Erythroblast (primary cell): ENCODE measurements at places on chromosomes 13 and 19.

DNA sequence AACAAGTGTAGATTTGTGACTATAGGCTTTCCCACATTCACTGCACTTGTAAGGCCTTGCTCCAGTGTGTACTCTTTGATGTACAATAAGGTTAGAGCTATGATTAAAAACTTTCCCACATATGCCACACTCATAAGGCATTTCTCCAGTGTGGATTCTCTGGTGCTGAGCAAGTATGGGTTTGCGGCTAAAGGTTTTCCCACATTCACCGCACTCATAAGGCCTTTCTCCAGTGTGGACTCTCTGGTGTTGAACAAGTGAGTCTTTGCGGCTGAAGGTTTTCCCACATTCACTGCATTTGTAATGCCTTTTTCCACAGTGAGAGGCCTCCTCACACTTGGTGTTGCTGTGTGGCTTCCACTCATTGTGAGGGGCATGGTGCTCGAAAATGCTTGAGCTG lies 3.7 kb downstream of the ZNF772 start:
- DNase-seq, result peak; percentile 33

- no peak for DNase-seq
Measured at GRCh38 chr13:97000295-97000925, 6.1 kb upstream of the OXGR1 start.

DNA sequence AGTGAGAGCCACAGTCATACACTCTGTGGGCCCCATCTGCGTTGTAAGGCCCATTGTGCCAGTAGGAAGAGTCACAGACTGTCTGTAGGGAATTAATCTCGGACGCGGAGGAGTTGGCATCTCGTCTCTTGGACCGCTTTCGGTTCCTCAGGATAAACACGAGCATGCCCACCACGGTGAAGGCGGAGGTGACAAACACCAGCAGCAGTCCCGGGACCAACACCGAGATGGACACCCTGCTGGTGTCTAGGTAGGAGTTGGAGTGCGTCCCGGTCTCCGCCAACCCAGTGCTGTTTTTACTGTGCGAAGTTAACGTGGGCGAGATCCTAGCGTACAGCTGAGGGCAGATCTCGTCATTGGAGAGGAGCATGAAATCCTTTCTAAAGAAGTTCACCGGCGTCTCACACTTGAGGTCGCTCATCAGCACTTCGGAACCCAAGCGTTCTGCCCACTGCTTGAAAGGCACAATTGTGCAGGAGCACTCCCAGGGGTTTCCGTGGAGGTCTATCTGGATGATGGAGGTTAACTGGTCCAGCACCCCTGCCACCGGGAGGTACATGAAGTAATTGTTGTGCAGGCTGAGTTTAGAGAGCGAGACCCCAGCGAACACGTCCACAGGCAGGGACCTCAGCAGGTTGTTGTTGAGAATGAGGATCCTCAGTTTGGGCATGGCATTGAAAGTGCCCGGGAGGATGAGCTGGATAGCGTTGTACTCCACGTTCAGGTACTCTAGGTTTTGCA lies 2.7 kb downstream of the SLITRK1 start:
- no peak for DNase-seq

DNA sequence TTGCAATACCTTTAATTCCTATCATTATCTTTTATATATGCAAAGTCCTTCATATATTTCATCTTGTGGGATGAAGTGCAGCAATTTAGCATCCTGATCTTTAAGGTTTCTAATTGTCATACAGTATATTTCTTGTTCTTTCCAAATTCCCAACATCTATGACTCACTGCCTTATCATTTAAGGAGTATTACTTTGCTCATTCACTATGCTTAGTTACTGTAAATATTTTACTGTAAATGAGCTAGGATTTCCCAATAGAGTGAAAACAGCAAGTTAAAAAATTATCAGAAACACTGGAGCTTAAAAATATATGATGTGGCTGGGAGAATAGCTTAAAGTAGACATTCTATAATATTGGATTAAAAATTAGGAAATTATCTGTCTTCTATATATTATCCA lies 69.9 kb downstream of the SLITRK6 start:
- no peak for DNase-seq

DNA sequence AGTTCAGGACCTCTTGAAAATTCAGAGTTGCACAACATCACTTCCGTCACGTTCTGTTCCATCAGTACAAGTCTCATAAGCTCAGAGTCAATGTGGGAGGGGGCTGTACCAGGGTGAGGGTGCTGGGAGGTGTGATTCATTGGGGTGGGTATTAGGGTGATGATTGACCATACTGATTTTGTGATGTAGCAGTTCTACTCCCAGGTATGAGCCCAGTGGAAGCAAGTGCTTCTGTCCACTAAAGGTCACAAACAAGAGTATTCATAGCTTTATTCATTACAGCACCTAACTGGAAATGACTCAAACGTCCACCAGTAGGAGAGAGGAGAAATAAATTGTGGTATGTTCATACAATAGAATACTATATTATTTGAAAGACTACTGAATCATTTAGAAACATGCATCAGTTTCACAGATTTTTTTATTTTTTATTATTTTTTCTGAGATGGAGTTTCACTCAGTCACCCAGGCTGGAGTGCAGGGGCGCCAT lies 12.1 kb upstream of the UPF3A start:
- DNase-seq, result no peak

- DNase-seq, result no peak
Measured at GRCh38 chr13:46717856-46718255, 79.1 kb downstream of the ESD start.

DNA sequence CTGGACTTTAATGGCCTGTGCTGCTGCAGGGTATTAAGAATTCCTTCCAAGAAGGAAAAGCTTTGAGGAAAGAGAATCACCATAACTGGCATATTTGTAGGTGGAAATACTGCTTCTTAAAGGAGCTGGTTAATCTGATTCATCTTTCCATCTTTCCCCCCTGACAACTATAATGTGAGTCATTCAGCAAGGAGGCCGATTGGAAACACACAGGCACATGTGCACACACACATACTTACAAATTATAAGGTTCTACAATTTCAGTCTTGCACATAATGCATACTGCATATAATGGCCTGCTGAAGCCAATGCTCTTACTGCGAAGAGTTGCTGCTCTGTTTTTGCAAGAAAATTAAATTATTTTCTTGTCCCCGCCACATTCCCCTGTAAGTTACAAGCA lies 78.8 kb upstream of the TPP2 start:
- DNase-seq, result no peak

GRCh38 chr13:77701305-77701704 lies 3.8 kb downstream of the SLAIN1 start:
- DNase-seq, result no peak

- DNase-seq, result no peak
Measured at GRCh38 chr13:98632961-98633360, 56.1 kb upstream of the STK24 start.

- DNase-seq, result no peak
Measured at GRCh38 chr19:17841810-17842662, 5.7 kb downstream of the JAK3 start.

- no peak for DNase-seq
Measured at GRCh38 chr13:91154558-91155353, 192.7 kb upstream of the MIR17HG start.

DNA sequence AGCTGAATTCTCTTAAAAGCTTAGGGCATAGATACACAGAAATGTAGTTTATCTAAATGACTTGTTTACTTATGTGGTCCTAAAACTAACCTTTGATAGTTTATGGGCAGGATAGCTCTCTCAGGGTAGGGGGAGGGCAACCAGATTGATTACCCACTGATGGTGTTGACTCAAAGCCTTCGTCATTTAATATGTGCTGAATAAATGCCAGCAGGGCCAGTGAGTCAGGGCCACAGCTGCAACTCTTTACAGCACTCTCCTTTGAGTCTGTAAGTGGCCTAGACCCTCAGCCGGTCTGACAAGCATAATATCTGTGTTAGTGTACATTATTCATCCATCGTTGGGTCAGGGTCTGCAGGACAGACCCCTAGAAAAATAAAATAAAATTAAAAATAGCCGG lies 128.5 kb downstream of the ZNF675 start:
- DNase-seq, result no peak

GRCh38 chr19:17948514-17948900 lies 15.7 kb downstream of the CCDC124 start:
- no peak for DNase-seq

GRCh38 chr13:28478127-28478526 lies 16.8 kb downstream of the FLT1 start:
- no peak for DNase-seq

DNA sequence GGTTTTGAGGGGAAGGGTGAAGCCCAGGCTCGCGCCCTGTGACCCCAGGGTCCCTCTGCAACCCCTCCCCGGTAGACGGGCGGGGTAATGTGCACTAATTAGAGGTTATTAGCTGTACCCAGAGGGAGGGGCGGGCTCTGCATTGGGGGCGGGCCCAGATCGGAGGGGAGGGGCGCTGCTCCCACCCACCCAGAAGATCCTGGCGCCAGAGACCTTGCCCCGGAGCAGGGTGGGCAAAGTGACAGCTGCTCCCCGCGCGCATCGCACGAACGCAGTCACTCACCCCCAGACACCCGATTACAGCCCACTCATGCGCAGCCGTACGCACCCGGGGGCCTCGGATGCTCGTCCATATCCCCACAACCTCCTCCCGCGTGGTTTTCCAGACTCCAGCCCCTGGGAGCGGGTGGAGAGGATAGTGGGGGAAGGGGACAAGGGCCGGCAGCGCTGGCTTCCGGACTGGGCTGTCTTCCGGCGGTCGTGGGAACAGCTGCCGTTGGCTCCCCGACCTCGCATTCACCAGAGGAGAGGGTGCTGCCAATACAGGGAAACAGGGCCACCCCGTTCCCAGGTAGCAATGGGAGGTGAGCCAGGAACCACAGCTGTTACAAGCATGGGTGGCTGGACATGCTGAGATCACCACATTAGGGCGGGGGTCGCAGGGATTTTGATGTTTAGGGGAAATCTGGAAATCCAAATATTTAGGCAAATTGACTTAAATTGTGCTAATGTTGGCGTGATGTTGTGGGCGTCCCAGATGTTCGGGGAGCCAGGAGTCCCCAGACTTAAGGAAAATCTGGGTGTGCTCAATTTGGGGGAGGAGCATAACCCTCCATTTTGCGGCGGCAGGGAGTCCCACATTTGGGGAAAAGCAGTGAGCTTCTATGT lies 2.9 kb upstream of the HOOK2 start:
- peak; percentile 72 for DNase-seq

DNA sequence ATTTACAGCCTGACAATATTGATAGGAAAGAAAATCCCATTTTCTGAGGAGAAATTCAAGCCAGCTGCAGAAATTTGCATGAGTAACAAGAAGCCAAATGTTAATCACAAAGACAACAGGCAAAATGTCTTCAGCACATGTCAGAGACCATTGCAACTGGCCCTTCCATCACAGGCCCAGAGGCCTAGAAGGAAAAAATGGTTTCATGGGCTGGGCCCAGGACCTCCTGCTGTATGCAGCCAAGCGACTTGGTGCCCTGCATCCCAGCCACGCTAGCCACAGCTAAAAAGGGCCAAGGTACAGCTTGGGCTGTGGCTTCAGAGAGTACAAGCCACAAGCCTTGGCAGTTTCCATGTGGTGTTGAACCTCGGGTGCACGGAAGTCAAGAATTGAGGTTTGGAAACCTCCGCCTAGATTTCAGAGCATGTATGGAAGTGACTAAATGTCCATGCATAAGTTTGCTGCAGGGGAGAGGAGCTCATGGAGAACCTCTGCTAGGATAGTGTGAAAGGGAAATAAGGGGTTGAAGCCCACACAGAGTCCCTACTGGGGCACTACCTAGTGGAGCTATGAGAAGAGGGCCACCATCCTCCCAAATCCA lies 1474.0 kb downstream of the PCDH9 start:
- DNase-seq, result no peak

DNA sequence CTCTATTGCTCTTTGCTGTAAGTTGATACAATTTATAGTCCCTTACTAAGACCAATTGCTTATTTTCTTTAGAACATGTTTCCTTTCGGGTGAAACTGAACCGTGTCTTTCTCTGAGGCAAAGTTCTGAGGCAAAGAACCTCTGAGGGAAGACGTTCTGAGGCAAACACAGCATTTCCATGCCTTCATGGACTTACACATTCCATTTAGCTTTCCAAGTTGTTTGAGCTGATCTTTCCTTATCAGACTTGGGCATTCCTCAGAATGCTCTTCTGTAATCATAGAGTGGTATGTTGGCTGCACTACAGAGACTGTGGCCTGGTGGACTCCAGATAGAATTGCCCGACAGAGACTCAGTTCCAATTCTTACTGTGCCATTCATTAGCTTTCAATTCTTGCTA lies 579.1 kb downstream of the KCTD12 start:
- no peak for DNase-seq

- DNase-seq, result no peak
Measured at GRCh38 chr13:30400376-30400775, 21.9 kb upstream of the UBE2L5 start.

DNA sequence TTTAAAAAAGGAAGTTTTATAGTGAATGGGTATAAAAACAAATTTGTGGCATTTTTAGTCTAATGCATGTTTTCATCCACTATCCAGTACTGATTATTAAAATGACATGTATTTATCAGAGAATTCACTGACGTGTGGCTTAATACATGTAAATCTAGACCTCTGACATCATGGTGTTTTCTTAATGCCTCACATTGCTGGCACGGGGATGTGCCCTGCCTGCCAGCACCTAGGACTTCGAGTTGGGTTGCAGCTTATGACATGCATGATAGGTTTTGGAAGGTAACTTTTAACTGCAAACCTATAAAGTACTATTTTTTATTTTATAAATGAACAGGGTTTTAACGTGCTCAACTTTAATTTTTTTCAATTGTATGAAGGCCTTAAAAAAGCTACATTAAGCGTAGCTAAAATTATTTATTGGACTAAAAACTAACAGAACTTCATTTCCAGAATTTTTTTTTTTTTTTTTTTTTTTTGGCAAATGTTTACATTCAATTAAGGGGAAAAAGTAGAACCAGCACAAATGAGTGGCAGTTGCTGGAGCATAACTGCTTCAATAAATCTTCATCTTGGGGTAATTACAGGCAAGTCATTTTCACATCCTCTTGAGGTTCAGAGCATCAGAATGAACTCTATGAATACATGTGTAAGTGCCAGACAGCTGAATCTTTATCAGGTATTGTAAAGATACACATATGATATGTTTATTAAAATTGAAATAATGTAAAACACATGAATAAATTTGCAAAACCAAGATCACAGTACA lies 16.3 kb downstream of the METTL21C start:
- DNase-seq, result no peak

GRCh38 chr13:114096811-114097211 lies 35.6 kb downstream of the RASA3 start:
- no peak for DNase-seq

GRCh38 chr19:15971224-15971780 lies 22.5 kb downstream of the OR10H4 start:
- no peak for DNase-seq
